ENCODE measurements at places on chromosomes 6 and 20. TPM values are rescaled to one million over a fixed set of nuclear protein-coding genes. Genes with fewer than 3 reads are reported as not detected.

GRCh38 chr20:40008177-40008576, 680.9 kb downstream of the MAFB start:
- no peak for DNase-seq

DNA sequence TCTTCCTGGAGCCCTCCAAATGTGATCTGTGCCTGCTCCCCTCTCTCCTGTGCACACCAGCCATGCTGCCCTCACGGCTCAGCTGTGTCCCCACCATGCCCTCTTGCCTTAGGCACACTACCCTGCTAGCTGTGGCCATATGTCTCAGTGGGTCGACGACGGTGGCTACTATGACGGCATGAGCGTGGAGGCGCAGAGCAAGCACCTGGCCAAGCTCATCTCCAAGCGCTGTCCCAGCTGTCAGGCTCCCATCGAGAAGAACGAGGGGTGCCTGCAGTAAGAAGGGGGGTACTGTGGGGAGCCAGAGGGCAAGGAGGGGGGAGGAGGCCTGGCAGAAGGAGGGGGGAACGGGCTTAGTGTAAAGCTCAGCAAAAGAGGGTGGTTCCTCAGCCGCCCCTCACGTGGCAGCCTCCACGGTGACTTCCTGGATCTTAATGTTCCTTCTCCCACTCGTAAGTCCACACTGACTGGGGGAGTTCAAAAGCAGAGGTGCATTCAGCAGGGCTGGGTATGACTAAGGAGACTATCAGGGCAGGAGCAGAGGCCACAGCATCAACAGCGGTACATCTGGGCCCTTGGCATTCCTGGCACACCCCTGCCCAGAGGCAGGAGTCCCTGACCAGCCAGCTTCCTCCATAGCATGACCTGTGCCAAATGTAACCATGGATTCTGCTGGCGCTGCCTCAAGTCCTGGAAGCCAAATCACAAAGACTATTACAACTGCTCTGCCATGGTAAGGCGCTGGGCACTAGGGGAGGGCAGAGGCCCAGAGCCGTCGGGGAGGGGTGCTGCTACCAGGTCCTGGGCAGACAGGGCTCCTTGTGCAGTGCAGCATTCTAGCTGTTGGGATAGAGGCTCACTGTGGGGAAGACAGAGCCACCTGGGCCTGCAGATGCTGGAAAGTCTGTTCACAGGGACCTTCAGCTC, 8.0 kb downstream of the DNPH1 start:
- no peak for DNase-seq

DNA sequence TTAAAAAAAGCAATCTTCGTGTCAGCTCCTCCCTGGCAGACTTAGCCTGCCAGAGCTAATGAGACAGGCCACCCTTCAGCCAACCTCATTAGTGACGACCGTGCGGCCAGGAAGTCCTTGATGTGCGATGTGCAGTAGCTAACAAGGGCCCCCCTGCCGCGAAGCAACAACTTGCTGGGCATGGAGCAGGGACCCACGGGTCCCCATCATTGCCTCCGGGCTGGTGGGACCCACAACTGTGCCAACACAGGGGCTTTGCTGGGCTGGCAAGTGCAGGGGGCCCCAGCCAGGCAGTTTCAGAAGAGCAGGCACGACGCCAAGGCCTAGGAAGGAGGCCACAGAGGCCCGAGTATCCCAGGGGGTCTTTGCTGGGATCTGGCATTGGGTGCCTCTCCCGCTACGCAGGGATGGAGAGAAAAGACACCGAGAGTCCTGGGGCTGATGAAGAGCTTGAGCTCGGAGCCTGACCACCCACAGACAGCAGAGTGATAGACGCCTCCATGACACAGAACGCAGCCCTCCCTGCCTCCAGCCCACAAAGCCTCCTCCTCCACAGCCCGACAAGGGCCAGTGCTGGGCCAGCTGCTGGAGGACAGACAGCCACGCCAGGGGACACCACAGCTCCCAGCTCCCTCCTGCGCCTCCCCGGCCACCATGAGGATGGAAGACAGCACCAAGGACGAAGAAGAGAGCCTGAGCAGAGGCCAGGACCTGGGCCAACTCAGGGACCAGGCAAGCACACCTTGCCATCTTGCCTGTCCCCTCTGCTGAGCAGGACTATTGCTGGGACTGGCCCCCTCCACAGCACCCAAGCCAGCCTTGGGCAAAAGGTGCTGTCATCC, 96.6 kb downstream of the YTHDF1 start:
- DNase-seq, result no peak

DNA sequence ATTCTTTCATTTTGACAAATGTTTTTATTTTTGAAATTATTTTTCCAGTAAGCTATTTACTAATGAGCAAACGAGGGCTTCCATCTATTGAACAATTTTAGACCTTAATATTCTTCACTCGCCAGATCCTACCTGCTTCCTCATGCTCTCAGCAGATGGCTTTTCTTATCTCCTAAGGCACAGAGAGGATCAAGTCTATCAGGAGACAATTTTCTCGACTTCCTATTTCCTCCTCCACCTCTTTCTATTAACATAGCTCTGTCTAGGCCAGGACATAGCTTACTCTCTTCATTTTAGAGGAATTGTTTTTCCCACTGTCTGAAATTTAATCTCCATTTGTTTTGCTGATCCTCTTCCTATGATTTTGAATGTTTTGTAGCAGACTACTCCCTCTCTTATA, 87.0 kb upstream of the MAN1A1 start:
- DNase-seq, result no peak

- no peak for DNase-seq
Measured at GRCh38 chr6:67717281-67717680, 917.8 kb upstream of the ADGRB3 start.

DNA sequence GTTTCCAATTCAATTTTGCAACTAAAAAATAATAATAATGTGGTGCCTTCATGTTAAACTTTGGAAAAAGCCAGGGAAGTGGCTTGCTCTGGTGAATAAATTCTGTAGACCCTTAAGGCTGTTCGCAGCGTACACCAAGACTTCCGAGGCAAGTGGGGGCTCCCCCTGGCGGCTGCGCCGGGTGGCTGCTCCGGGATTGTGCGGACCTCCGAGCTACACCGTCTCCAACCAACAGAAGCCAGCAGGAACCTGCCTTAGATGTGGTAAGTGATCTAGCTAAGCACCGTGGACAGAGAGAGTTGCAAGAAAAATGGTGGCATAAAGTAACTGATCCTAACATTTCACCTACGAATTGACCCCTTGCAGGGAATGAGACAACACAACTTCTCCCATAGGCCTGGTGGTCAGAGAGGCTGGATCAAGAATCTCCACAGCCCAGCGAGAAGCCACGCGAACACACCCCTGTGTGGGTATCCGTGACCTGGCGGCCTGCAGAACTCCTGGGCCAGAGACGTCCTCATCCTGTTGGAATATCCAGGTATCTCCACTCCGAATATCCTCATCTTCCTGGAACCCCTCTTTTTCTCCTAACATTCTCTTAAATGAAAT, 69.6 kb downstream of the TBXT start:
- peak; percentile 74 for DNase-seq

GRCh38 chr20:50584687-50585086, 74.5 kb downstream of the PTPN1 start:
- DNase-seq, result no peak

GRCh38 chr6:152775428-152775827, 24.8 kb downstream of the VIP start:
- DNase-seq, result no peak

DNA sequence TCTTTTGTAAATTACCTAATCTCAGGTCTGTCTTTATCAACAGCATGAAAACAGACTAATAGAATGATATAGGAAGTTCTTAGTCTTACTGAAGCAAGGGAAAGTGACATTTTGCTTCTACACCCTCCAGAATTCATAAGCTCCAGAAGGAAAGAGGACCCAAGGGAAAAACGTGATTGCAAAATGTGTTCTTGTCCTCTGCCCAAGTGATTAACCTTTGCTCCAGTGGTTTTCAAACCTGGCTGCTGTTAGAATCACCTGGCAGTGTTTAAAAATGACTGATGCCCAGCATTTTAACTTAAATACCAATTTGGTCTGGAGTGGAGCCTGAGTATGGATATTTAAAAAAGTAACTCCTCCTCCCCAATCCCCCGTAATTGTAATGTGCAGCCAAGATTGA, 191.4 kb downstream of the SLC16A10 start:
- DNase-seq, result no peak

- DNase-seq, result no peak
Measured at GRCh38 chr6:128337619-128338018, 182.8 kb downstream of the PTPRK start.

DNA sequence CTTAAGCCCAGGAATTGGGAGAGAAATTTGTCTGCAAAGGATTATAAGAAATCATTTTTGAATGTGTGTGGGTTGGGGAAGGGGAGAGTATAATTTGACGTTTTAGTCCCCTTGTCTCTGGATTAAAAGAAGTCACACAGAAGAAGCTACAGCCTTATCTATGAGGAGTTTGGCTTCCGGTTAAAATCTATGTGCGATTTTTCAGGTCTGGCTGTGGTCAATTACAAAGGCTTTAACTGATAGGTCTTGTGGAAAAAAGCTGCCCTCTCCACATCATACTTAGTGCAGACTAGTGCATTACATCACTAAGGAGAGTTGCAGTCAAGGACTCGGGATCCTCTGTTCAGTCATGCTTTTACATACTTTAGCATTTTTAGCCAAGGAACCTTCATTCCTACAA, 80.3 kb upstream of the HTR1B start:
- DNase-seq, result no peak

GRCh38 chr6:161630674-161631073, 356.8 kb upstream of the AGPAT4 start:
- no peak for DNase-seq

- DNase-seq, result no peak
Measured at GRCh38 chr6:71222671-71223070, 65.9 kb upstream of the OGFRL1 start.

- DNase-seq, result no peak
Measured at GRCh38 chr20:64224351-64225170, 31.0 kb upstream of the PCMTD2 start.

GRCh38 chr20:44646641-44647274, 4.7 kb downstream of the ADA start:
- no peak for DNase-seq

GRCh38 chr20:33667245-33667675, 517 bp downstream of the ACTL10 start:
- peak; percentile 75 for DNase-seq

DNA sequence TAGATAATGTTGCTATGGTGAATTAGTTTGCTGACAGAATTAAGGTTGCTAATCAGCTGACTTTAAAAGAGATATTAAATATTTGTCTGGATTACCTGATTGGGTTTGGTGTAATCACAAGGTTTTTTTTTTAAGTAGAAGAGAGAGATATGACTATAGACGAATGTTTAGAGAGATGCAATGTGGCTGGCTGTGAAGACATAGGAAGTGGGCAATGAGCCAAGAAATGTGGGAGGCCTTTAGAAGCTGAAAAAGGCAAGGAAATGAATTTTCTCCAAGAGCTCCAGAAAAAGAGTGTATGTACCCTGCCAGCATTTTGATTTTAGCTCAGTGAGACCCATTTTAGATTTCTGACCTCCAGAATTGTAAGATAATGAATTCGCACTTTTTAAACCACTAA, 598.3 kb downstream of the PKHD1 start:
- DNase-seq, result no peak

C6orf15 gene
- not detected for total RNA-seq

DNAH8 gene
- 0.04 TPM for total RNA-seq

JPH2 gene
- 168 TPM for total RNA-seq

PIGU gene
- total RNA-seq, result 17.7 TPM

CALHM4 gene
- total RNA-seq, result not detected

NRM gene
- total RNA-seq, result 4.2 TPM

SLC2A10 gene
- total RNA-seq, result 5.6 TPM

KHDC1L gene
- not detected for total RNA-seq

TINAG gene
- total RNA-seq, result 0.51 TPM

IL17A gene
- total RNA-seq, result not detected

SOX4 gene
- 3.1 TPM for total RNA-seq

Data from right atrium auricular region (tissue), 2 donors.